ENCODE measurements at places on chromosomes 4 and X.
A peak's percentile ranks its signal among the peaks of the same experiment; 100 is the strongest.

GRCh38 chr4:145481942-145482208 is 222 bp downstream of the SMAD1 start:
- no peak for DNase-seq

DNA sequence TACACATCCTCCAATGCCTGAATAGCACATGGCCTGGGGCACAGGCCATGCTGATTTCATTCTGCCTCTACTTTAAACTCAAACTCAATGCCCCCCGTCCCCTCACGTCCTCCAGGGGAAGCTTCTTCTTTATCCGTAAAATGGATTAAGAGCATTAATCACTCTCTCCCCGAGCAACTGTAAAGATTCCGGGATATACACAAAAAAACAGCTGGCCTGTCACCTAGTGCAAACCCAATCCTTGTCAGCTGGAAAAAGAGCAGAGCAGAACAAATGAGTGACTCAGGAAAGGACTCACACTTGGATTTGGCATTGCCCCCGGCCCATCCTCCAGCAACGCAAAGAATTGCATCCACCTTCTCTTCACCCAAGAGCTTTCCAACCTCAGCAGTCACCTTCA is 7.8 kb downstream of the QDPR start:
- no peak for DNase-seq

DNA sequence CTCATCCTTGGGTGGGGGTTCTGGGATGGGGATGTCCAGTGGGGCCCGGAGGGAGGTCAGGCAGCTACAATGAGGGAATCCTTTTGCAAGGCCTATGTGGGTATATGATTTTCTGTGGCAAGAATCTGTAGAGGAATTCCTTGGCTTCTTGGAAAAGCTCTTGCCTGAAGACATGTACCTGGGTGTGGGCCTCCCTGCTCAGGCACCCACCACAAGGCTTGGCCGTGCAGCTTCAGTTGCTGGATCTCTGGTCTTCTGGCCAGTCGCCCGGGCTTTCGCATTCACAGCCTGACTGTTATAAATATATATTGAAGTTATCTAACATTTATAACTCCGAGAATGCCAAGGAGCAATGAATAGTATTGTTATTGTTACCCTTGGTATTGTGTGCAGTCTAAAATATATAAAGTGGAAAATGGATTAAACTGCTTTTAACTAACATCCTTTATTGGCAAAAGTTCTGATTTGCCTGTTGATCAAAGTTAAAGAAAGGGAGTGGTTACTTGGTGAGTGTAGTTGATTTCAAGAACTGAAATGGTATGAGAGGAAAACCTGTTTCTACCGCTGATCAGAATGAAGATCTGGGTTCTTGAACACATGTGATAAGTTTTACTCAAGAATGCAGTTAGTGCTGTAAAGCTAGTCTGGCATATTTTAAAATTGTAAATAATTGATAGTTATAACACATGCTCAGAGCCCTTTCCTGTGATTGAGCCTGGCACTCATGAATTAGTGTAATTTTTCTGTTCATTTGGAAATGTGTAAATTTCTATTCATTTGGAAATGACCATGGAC is 36.0 kb downstream of the PTTG2 start:
- DNase-seq: no peak

DNA sequence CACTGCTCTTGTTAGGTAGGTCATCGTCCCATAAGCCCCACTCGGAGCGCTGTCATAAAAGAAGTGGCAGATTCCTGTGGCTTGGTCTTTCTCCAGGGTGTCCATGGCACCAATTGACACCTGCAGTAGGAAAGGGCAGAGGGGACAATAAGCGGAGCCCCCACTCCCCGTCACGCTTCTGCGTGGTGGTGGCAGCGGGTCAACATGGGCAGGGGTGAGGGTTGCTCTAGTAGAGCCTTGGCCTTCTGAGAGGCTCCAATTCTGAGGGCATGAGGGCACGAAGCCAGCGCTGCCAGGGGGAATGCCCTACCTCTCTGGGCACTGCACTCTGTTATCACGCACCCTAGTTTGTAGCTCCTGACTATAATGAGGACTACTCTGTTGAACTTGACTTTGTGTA is 90.4 kb downstream of the PHKA2 start:
- DNase-seq: no peak

- no peak for DNase-seq
Observed at GRCh38 chrX:143894938-143895337, 11.1 kb downstream of the UBE2NL start.

DNA sequence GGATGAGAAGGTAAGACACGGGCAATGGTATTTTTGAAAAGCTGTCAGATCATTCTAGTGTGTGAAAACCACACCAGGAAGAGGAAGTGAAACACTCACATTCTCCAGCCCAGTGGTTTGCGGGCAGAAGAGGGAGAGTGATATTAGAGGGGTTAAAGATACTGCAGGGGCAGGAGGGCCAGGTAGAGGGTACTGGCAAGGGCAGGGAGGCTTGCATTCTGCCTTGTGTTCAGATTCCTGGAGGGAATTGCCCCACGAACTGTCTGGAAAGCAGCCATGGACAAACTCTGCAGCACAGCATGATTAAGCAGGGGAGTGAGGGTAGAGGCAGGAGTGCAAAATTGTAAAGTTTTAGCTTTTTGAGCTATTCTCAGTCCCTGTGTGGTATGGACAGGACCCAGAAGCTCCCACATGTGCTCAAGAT is 30.9 kb downstream of the NIPAL1 start:
- peak; percentile 50 for DNase-seq

DNA sequence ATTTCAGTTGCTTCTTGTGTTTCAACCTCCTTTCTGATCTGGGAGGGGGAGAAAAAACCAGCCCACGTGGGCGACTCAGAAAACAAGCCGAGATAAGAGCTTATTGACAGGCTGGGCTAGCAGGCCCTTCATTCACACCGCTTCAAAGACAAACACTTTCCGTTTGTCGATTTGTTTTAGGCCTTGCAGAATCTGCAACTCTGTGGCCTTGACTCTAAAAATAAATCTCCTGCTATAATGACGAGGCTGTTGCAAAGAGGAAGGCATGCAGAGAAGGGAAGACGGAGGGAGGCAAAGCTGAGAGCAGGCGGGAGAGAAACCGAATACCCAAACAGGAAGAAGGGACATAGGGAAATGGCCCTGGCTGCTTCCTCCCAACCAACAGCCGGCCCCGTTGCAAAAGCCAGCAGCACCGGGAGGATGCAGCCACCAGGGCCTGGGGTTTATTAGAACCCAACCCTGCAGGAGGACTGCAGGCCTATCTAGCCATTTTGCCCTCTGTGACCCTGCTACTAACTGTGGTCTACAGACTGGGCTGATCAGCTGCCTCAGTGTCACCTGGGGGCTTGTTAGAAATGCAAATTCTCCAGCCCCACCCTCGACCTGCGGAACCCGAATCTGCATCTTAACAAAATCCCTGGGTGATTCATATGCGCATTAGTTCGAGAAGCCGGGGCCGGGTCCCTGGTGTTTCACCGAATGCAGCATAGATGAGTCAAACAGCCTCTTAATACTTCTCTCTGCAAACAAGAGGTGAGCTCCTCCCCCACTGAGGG is 325.5 kb downstream of the BCOR start:
- peak; percentile 24 for DNase-seq

DNA sequence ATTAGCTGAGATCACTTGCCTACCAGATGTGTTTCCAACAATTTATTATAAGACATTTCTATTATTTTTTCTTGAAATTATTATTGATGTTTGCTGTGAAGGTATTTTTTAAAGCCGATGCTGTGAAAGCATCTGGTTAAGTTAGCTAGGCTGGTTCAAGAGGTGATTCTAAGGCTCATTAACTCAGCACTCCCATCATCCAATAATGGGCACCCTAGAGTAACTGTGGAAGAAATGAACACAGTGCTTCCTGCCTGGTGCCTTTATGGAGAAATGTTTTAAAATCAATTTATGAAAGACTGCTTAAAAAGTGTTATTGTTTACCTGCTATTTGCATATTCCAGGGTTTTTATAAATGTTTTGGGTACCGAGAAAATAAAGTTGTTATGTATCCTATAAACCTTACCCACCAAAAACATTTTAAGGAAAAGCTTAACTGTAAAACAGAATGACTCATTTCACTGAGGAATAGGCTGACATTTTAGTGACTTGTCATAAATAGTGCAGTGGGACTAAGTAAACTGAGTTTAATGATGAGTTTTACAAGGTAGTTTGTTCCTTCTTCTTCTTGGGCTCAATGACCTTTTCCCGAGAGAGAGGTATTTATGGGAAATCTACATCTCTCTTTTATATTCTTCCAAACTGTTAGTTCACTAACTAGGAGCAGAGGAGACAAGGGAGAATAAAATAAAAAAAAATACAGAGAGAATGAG is 310.0 kb upstream of the AADAT start:
- DNase-seq: no peak

- DNase-seq: no peak
Observed at GRCh38 chr4:184688447-184688846, 38.9 kb downstream of the PRIMPOL start.

DNA sequence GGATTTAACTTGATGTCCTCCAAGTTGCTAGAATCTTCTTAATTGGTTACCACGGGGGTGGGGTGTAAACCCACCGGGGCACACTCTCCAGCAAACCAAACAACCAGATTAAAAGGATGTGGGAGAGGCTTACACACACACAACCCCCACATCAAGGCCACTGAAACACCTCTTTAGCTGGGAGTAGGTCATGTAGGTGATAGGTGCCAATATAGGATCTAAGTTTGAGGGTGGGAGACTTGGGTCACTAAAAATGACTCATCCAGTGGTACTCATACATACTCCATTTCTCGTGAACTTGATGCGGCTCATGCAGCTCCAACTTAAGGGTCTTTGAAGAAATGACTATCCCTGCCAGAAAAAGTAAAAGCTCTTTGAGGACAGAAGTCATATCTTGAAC is 20.5 kb upstream of the CD40LG start:
- no peak for DNase-seq

- DNase-seq: no peak
Observed at GRCh38 chrX:154408659-154409221, 314 bp downstream of the DNASE1L1 start.

- DNase-seq: no peak
Observed at GRCh38 chr4:105014635-105015034, 132.0 kb upstream of the TET2 start.

- no peak for DNase-seq
Observed at GRCh38 chr4:166318810-166319525, 445.9 kb downstream of the TLL1 start.

DNA sequence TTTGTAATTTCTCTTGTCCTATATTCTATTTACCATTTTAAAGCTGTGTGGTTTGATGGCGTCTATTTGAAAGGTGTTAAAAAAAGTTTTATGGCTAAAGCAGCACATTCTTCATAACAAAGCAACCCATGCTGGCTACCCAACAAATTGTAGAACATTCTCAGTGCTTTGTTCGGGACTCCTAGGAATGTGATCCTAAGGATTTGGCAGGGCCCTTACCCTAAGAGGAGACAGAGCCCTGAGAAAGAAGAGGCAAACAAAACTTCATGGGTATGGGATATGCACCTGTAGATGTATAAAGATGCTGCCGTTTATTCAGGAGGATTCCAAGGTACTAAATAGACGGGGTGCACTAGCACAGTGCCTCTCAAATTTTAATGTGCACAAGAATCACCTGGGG is 370.8 kb upstream of the DIPK2B start:
- DNase-seq: no peak

GRCh38 chr4:70600977-70601376 is 8.9 kb downstream of the AMBN start:
- no peak for DNase-seq

GRCh38 chr4:99647071-99647470 is 10.6 kb downstream of the C4orf54 start:
- DNase-seq: no peak

- DNase-seq: no peak
Observed at GRCh38 chrX:1009771-1010170, 202.7 kb downstream of the CRLF2 start.

DNA sequence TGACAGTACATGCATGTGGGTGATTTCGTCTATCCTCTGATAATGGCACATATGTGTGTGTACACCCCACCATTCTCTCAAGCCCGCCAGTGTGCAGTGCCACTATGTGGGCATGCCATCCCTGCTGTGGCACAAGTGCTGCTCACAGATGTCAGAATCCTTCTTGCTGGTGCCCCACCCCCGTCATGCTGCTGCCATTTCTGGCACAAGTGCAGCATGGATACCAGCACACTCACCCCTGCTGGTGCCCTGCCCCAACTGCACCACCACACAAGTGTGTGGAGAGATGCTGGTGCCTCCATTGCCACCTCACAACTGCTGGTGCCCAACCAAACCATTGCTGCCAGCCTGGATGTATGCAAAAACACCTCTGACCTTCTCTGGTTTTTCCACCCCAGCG is 1133.8 kb downstream of the TECRL start:
- no peak for DNase-seq

DNA sequence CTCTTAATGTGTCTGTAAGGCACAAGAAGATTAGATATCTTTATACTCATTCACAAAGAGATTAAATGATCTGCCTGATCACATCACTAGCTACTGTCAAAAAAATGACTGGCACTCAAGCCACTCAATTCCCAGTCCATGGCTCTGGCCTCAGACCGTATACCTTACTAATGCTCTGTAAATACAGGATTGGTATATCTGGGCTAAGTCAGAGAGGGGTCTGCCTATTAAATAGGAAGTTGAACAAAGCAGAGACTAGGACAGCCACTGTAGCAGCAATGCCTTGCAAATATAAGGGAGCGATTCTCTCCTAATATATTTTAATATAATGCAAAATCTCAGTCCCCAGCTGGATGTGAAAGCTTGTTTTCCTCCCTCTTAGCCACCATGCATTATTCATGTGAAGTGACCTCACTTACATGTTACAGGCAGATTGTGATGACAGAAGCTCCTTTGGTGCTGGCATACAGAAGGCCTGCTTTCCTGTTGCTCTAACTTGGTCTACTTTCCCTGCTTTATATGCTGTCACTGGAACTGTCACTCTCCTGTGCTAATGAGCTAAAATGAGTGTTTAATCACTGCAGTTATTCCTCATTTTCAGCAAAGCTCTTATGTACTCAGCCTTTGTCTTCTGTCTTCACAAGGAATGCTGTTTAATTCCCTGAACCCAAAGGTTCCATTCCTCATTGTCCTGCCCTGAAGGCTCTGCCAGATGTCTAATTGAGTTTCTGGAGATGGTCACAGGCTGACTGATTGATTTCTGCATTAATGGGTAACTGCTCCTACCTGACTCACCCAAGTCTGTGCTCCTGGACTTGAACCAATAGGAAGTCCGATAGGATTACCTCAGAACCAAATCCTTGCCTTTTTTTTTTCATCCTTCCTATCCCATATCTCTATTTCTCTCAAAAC is 578.2 kb downstream of the KLHL13 start:
- DNase-seq: no peak

- DNase-seq: no peak
Observed at GRCh38 chr4:128725405-128726055, 84.0 kb upstream of the JADE1 start.

Measured in GM13977 (cell line).